ENCODE measurements at places on chromosomes 7 and 10.

GRCh38 chr7:116528008-116528789 is 3.4 kb downstream of the CAV1 start:
- DNase-seq = no peak

DNA sequence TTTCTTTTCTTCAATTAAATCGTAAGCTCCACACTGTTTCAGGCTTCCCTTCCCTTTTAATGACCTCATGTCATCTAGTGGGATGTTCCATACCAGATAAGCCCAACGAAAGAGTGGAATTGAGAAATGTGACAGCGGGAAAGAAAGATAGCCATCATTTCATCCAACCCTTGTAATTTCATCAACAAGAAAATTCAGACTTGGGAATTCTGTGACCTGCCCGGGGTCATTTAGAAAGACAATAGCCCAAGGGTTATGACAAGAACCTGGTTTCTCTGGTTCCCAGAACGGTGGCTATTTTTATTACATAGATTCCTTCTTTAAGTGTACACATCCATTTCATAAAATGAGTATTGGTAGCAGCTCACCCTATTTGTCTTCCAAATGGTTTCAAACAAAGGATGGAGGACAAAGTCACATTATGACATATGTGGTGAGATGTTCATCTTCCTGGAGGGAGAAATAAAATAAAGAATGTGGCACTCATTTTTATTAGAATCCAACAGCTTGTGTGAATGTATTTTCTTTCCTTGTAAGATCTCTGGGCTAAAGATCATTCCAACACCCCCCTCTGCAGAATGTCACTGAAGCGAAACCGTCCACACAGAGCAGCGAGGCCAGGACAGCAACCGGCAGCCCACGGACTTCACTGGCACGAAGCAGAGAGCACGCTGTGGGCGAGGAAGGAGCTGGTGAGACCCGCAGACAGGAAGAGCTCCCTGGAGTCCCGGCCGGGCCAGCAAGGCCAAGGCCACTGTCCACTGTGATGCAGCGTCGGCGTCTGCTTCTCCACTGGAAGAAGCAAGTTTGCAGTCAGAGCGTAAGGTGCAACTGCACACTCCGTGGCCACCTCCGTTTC is 199.9 kb downstream of the KLF6 start:
- no peak for DNase-seq

GRCh38 chr7:7979558-7979957 is 11.0 kb downstream of the GLCCI1 start:
- no peak for DNase-seq

DNA sequence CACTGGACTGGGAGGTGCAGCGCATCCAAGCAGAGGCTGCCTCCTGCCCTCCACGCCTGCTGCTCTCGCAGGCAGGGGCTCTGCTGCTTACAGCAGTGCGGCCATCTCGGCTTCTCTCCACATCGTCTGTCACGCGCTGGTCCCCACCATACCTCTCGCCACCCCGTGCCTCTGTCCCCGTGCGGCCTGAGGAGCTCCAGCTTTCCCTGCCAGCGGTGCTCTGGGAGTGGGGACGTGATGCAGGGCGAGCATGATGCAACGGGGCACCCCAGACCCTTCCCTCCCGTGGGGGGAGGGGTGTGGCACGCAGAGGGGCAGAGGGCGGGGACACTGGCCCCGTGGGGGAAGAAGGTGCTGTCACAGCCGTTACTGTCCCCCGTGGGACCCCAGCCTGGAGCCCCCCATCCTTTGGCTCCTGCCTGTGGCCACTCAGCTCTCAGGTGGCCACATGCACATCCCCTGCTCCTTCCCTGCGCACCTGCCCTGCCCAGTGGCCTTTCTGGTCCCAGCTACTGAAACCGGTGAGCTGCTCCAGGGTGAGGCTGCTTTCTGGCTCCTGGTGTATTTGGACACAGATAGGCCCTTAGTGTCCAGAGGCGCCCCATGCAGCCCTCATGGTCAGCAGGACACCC is 9.0 kb downstream of the GET4 start:
- DNase-seq = no peak

- peak; percentile 26 for DNase-seq
Measured at GRCh38 chr7:153567426-153567825, 484.8 kb upstream of the DPP6 start.

- DNase-seq = no peak
Measured at GRCh38 chr10:36692759-36693158, 432.6 kb upstream of the ANKRD30A start.

GRCh38 chr7:44477063-44477830 is 13.2 kb downstream of the NUDCD3 start:
- DNase-seq = no peak

- DNase-seq = no peak
Measured at GRCh38 chr7:120539321-120539720, 266.3 kb downstream of the KCND2 start.

DNA sequence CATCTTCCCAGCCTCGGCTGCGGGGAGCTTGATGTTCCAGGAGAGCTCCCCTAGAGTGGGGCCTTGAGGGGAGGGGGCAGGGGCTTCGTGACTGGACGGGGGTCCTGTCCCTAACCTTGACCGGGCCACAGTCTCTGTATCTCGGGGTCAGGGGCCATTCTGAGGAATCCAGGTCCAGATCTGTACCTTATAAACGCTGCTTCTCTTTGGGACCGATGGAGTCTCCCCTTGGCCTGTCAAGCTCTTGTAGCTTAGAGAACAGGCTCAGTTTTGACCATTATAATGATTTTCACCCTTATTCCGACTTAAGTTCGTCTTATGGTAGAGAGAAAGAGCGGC is 831 bp downstream of the ZKSCAN5 start:
- DNase-seq = no peak

DNA sequence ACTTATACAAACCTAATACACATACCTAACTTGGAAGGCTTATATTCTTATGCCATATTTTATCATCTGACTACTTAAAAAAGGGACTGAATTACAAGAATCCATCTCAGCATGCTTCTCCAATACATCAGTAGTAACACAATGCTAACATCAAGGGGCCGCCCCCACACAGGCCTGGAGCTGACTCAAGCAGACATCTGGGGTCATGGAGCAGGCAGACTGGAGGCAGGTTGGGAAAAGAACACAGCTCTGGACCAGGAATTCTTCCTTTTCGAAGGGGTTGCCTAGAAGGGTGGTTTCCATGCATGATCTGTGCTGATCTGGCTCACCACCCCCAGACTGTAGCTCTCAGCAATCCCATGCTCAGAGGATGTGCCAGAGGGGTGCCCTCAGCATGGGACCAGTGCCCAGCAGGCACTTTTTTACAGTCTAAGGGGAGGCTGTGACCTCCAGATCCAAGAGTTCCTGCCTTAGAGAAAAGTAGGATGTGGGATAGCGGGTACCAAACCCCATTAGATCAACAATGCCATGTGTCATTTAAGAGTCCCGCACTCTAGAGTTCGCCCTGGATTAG is 26.1 kb upstream of the DUSP5 start:
- DNase-seq = no peak

- DNase-seq = no peak
Measured at GRCh38 chr7:155885167-155886155, 73.2 kb upstream of the SHH start.

DNA sequence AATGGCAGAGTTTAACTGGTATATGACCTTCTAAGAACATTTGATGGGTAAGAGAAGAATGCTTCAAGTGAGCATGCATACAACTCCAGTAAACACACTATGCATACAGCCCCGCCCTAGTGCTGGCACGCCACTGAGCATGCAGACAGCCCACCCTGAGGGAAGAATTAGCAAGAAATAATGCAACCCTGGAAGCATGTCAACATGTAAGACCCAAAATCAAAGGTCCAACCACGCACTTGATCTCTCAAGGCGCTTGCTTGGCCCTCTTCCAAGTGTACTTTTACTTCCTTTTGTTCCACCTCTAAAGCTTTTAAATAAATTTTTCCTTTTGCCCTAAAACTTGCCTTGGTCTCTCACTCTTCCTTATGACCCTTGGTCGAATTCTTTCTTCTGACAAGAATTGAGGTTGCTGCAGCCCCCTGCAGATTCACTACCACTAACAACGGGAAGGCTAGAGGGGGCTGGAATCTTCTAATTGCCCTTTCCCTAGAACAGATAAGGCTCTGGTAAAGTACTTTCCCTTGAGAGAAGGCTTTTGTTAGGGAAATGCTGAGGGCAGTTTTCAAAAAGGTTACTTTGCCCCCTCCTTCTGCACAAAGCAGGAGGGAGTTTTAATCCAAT is 3.4 kb downstream of the FAM24B start:
- no peak for DNase-seq

GRCh38 chr7:140304191-140304799 is 94.0 kb downstream of the SLC37A3 start:
- no peak for DNase-seq

- DNase-seq = no peak
Measured at GRCh38 chr10:42304341-42304740, 334.0 kb downstream of the ZNF33B start.

DNA sequence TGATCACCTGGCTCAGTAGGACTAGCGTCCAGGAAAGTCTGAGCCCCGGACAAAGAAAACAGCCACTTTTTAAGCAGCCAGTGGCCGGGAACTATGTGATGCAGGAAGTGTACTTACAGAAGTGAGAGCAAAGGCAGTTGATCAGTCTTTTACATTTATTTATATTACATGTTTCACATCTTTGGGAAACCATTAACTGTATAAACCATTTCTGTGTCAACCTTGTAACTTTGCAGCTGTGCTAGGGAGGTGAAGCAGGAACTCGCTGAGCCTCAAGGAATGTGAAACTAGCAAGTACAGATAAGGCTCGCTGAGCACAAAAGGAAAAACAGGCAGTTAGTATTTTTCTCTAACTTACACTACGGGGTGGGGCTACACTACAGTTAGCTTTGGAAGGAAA is 39.9 kb upstream of the HECW1 start:
- no peak for DNase-seq

DNA sequence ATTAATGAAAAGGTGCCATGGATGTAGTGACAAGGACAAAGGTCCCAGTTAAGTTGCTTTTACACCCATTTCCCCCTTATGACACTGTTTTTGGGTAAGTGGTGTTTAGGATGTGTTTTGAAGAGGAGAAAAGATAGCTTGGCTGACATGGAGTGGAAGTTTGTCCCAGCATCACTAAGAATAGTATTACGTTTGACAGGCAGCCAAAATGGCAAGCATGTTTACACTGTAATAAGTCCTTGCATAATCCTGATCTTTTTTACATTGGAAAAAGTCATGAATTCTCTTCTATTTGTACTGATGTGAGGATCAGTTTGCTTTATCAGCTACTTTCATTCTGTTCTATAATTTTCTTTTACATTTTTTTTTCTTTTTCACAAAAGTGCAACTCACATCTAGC is 137.8 kb downstream of the CHRM2 start:
- DNase-seq = no peak

DNA sequence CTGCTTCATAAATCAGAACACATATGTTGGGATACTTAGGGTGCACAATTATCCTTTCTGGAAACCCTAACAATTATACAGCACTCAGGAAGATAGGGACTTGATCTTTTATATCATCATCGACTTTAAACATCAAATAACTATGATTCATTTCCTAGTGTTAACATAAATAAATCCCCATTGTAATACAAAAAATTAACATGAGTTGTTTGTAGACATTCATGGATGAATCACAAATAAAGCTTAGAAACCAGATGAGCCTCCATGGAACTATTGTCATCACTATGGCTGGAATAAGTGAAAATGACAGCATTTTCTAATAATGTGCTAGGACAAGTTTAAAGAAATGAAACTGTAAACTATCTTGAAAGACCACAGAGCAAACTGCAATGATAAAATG is 821.7 kb downstream of the GATA3 start:
- no peak for DNase-seq

DNA sequence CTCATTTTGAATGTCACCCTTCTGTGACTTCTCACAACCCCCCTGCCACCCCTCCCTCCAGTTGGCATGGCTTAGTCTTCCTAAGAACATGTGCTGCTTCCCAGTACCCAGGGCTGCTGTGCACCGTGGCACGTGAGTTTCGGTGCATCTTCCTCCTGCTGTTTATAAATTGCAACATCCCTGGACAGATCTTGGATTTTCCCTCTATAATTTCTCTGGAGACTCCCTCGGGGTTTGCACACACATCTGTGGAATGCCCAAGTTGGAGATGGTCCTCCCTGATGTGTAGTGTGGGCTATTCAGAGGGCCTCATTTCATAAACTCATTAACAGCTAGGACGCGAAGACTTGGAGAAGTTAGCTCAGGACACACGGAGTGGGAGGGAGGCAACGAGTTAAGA is 52.9 kb downstream of the IKZF1 start:
- DNase-seq = no peak

DNA sequence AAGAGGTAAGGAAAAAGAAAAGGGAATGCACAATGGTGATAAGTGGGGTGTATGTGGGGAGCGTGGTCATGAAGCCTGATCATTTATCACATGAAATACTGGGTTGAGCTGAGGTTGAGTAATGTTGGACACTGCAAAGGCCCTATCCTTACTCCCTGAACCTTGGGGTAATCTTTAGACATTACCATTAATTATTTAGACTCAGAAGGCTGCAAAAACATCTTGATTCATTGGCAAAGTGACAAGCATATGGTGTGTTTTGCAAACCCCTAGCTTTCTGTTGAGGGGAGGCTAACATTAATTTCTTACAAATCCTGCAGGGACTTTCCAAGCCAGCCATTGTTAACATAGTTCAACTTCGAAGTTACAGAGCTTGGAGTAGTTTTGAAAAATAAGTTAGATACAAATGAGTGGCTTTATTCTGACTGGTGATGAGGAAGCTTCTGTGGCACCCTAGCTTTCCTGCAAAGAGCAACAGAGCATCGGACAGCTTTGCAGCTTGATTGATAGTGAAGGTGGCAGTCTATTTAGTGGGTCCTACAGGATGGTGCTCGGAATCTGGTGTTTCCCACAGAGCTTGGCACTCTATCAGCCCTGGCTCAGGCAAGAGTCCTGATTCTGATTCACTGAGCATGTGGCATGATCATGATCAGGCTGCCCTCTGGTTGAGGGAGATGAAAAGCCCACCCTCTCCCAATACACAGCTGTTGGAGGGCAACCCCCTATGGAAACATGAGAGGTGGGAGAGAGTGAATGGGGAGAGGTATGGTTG is 153.7 kb upstream of the NPVF start:
- DNase-seq = no peak

GRCh38 chr10:59881640-59882039 is 24.7 kb downstream of the CCDC6 start:
- DNase-seq = no peak

GRCh38 chr10:63003816-63004453 is 129.2 kb upstream of the NRBF2 start:
- no peak for DNase-seq

DNA sequence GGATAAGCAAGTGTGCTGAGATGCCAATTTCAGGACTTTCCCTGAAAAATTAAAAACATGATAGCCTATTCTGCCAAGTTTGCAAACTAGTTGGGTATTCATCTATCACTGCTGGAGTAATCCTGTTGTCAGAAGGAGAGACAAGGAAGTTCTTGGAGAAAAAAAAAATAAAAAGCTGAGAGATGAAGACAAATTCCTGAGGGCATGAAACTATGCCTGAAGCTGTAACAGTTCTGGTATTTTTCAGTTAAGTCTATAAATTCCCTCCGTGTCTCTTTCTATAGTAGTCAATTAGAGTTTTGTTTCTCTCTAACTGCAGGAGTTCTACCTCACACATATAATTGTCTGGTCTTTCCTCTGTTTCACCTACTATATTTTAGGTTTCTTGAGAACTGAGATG is 95.7 kb downstream of the DGKB start:
- no peak for DNase-seq

GRCh38 chr10:120539076-120539475 is 82.0 kb downstream of the PLPP4 start:
- DNase-seq = no peak

Measured in urinary bladder (tissue), 4 donors.